ENCODE measurements at places on chromosomes 1 and 21. TPM values are rescaled to one million over a fixed set of nuclear protein-coding genes. Genes with fewer than 3 reads are reported as not detected.

LAMB3 gene
- 47.2 TPM for total RNA-seq

GRCh38 chr1:174877208-174877673 is 122.5 kb upstream of the CACYBP start:
- peaks cover 3% of the 10 kb centered on the region for H3K36me3 ChIP-seq
- H3K27me3 ChIP-seq: no peaks in the 10 kb centered on the region
- DNase-seq: no peak
- H3K27ac ChIP-seq: no peak overlapping the region
- H3K4me1 ChIP-seq: peaks cover 10% of the 10 kb centered on the region
- peak overlapping the region; percentile 44 for H3K4me3 ChIP-seq

NEGR1 gene
- total RNA-seq: 18.1 TPM

FCRL5 gene
- 1.2 TPM for total RNA-seq

GRCh38 chr1:83822208-83822607 is 176.7 kb downstream of the TTLL7 start:
- no peaks in the 10 kb centered on the region for H3K36me3 ChIP-seq
- no peak overlapping the region for H3K4me3 ChIP-seq
- H3K4me1 ChIP-seq: no peaks in the 10 kb centered on the region
- no peak for DNase-seq

DNA sequence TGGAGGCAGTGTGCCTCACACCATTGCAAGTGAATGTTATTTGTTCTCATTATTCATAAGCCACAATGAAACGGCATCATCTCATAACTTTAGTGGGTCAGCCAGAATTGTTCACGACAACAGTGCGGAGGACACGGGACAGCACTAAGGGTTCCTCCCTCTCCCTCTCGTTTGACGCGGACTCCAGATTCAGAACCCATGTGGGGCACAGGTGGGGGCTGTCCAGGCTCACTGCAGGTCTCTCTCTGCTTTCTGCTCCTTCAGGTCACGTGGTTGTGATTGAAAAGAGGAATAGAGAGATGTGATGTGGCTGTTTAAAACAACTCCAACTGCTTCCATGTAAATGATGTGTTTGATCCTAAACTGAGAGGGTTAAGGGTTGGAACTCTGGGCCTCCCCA is 13.5 kb downstream of the RUNX1 start:
- no peaks in the 10 kb centered on the region for H3K27me3 ChIP-seq
- H3K36me3 ChIP-seq: no peaks in the 10 kb centered on the region
- no peak overlapping the region for H3K27ac ChIP-seq
- H3K4me3 ChIP-seq: no peak overlapping the region

SAMD11 gene
- total RNA-seq: 2.2 TPM

Measured in lower lobe of right lung (tissue), 2 donors.